ENCODE measurements at places on chromosomes 11 and 22.
A peak's percentile ranks its signal among the peaks of the same experiment; 100 is the strongest.

- no peak for DNase-seq
These were observed 659 bp upstream of the TEAD1 start for GRCh38 chr11:12673601-12673923.

- DNase-seq: peak; percentile 69
These were observed 31.6 kb upstream of the JAM3 start for GRCh38 chr11:134037046-134037908.

DNA sequence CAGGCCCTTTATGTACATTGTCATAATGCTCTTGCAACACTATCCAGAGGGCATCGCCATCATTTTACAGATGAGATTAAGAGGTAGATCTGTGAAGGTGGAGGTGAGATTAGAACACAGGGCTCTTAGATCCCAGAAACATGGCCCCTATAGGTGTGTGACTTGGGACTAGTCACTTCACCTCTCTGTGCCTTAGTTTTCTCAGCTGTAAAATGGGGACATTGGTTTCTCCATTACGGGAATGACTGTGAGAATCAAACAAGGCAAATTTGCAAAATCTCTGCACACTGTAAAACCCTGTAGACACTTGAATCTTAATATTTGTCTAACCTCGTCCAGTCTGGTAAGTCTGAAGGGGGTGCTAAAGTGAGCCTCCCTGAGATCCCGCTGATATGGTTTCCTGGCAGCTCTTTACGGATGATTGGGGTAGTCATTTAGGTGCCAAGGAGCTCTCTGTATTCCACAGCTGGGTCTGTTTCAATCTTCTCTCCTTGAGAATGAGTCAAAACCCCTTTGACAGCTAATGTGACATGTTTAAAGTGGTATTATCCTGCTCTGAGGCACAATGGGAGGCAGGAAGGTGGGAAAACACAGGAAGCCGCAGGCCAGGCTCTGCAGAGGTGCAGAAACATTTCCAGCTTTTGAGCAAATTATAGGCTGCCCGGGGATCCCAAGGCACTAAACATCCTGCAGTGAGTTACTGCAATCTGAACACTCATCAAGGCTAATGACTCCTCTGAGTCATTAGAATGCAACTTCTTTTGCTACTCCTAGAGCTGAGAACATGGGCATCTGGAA is 140.8 kb downstream of the CCDC81 start:
- peak; percentile 89 for DNase-seq

- DNase-seq: peak; percentile 83
These were observed at the start of gene GAS2L1 for GRCh38 chr22:29306175-29306834. Gene GAS2L1, plus strand, starts transcription at chr22:29306650. Its CDS starts 1,456 bp downstream, at chr22:29308106.

DNA sequence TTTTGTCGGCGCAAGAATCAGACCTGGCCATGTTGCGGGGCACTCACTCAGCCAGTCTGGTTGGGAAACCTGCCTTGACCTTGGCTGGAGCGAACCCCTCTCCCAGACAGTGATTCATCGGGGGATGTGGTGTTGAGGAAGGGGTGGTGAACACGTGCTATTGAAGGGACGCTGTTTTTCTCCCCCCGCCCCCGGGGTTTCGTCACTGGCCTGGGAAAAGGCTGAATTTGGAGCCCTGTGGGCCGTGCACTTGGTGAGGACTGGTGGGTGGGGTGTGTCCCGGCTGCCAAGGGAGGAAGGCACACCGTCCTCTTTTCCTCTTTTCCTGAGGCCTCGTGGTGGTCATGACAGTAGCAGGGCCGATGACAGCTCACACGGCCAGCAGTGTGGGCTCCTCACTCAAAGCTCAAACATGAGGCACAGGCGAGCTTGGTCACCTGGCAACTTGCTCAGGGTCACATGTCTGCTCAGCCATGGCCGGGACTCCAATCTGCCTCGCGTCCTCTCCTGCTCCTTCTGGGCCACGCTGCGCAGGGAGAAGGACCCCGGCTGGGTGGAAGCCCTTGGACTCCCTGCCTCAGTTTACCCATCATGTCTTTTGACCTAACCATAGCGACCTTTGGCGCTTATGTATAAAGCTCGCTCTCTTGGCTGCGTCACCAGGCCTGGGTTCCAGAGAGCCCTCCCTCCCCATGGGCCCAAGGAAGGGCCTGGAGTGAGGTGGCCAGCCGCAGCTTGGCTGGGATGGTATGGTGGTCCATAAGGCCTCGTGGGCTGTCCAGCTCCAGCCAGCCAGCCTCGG is 49.4 kb downstream of the SMIM38 start:
- DNase-seq: no peak

GRCh38 chr11:100791860-100792259 is 104.8 kb downstream of the ARHGAP42 start:
- no peak for DNase-seq

- no peak for DNase-seq
These were observed 16.1 kb downstream of the RTN4R start for GRCh38 chr22:20251981-20252380.

GRCh38 chr11:116073854-116074837 is 569.9 kb upstream of the CADM1 start:
- DNase-seq: peak; percentile 14

DNA sequence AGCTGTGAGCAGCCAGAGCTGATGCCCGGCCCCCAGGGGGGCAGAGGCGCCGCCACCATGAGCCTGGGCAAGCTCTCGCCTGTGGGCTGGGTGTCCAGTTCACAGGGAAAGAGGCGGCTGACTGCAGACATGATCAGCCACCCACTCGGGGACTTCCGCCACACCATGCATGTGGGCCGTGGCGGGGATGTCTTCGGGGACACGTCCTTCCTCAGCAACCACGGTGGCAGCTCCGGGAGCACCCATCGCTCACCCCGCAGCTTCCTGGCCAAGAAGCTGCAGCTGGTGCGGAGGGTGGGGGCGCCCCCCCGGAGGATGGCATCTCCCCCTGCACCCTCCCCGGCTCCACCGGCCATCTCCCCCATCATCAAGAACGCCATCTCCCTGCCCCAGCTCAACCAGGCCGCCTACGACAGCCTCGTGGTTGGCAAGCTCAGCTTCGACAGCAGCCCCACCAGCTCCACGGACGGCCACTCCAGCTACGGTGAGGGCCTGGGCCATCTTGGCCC is 6.1 kb downstream of the CDC42EP1 start:
- DNase-seq: no peak

- DNase-seq: no peak
These were observed 709 bp upstream of the ST3GAL4 start for GRCh38 chr11:126354631-126355323.

DNA sequence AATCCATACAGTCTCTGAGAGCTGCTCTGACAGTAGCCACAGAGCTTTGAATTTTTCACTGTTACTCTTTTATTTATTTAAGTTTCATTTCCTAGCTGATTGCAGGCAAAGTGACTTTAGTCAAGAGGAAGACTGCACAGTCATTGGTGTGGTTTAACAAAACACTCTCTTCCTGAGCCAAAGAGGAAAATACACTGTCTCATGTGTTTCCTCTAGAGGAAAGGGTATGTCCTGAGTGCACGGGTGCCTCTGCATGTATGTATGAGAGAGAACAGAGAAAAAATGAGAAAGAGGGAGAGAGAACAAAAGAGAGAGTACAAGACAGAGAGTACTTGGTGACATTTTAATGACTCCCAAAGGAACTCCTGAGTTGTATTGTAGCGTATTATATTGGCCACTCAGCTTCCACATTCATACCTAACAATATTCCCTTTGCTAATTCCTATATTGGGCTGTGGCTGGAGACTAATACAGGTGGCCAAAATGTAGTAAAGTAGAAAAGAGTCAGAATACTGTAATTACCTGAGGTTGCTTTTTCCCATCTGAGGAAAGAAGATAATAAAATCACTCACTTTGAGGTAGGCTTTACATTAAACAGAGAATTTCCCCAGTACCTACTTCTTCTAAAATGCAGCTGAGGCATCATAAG is at the start of gene OR4D9:
Gene OR4D9 (plus strand): TSS at position 599 of the 649 bp plus-strand sequence. CDS start 3,374 bp downstream, outside the sequence.
- DNase-seq: no peak

- peak; percentile 46 for DNase-seq
These were observed 39.4 kb downstream of the CEP57 start for GRCh38 chr11:95829580-95830259.

DNA sequence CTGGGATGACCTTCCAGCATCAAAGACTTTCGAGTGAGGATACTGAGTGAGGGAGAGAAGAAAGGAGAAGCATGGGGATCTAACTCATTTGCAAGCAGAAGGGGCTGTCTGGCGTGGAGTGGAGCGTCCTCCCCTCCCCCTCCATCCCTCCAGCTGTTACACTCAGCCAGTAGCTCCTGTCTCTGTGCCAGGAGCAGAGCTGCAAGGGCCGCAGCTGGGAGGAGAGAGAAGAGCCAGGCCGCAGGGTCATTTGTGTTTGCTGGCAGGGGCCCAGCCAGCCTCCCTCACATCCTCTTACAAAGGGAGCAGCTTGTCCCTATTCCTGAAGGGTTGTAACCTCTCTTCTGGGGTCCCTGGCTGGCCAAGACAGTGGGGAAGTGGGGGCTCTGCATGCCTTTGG is 57.9 kb downstream of the NECTIN1 start:
- peak; percentile 71 for DNase-seq

DNA sequence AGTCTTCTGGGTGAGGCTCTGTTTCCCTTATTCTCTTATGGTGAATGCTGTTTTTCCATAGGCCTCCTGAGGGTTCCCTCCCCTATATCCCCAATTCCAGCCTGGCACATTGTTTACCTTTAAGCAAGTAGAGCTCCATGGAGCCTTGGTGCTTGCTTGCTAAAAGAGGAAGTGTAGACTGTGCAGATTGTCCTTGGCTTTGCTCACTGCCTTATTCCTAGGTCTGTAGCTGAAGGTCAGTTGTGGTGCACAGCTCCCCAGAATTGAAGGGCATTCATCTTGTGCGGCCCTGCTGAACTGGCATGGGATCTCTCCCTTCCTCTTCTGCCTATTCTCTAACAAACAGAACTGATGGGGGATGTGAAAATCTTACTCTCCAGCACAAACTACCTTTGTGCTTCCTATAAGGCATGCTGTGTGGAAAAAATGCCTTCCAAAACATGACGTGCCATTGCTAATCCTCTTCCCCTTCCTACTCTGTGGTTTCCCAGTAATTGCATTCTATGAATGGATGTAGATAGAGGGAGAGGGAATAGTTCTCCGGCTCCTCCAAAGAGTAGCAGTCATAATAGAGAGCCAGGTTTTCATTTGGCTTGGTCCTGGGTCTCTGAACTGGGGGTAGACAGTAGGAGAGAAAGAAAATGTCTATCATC is 34.2 kb upstream of the PLET1 start:
- DNase-seq: peak; percentile 48

Measured in fibroblast of skin of scalp (primary cell).